ENCODE measurements at places on chromosomes 4 and X.

- peak; percentile 26 for DNase-seq
These were observed at the start of gene ZNF518B for GRCh38 chr4:10457255-10457801. Gene ZNF518B, minus strand, starts transcription at chr4:10457426. Its CDS starts 11,098 bp downstream, at chr4:10446328.

DNA sequence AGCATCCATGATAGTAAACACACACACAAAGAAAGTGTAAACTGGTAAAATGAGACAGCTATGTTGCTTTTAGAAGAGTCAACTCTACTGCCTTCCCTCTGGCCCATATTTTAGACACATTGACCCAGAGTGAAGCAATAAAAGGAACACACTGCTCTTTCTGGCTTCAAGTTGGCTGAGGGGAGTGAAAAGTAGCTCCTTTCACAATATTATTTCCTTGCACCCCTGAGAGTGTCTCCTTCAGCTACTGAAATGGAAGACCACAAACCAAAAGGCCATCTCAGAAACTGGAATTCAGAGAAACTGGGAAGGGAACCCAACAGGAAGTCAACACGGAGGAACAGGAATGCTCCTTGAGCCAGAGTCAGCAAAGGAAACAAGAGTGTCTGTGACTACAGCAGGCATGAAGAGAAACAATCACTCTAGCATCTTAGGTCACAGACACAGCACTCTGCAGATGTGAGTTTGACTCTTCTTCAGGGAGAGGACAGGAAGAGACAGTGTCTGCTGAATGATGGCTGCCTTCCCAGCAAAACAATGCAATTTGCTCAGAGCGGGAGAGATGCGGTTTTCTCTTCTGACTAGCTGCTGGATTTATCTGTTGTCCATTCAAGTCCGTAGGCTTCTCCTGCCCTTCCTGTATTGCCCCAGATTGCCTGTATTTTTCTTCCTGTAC lies 106.7 kb downstream of the SPATA18 start:
- DNase-seq, result no peak

- no peak for DNase-seq
These were observed 32.5 kb downstream of the IDS start for GRCh38 chrX:149472625-149473024.

DNA sequence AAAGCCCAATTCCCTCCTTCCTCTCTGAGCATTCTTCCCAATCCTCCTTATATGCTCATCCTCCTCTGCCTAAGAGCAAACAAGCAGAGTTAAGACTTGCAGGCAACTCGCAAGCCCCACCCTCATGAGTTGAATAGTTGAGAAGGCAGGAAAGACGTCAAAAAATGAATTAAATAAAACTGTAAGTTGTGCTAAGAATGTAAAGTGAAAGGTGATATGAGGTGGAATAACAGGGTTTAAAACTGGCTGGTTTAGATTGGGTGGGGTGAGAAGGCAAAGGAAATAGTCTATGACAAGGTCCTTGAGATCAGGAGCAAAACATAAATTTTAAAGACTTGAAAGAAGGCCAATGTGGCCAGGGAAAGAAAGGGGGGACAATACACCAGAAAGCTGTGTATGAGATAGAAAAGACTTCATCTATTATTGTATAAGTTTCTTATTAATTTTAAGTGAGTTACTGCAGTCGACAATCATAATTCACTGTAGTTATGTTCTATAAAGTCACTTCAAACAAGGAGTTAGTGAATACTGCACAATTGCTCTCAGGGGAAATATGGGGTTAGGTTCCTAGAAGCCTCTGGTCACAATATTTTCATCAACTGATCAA lies 124.9 kb downstream of the RELL1 start:
- DNase-seq, result no peak

Data from DMS79 (cell line).